ENCODE measurements at places on chromosomes 11 and 22.
A peak's percentile ranks its signal among the peaks of the same experiment; 100 is the strongest.

GRCh38 chr11:112292785-112293407 is 32.2 kb upstream of the PLET1 start:
- DNase-seq: no peak

- DNase-seq: no peak
These were observed 30.6 kb downstream of the SHANK2 start for GRCh38 chr11:71221821-71222220.

DNA sequence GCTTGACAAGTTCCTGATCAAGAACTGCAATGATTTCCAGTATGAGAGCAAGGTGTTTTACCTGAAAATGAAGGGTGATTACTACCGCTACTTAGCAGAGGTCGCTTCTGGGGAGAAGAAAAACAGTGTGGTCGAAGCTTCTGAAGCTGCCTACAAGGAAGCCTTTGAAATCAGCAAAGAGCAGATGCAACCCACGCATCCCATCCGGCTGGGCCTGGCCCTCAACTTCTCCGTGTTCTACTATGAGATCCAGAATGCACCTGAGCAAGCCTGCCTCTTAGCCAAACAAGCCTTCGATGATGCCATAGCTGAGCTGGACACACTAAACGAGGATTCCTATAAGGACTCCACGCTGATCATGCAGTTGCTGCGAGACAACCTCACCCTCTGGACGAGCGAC is 12.0 kb downstream of the YWHAH start:
- no peak for DNase-seq

DNA sequence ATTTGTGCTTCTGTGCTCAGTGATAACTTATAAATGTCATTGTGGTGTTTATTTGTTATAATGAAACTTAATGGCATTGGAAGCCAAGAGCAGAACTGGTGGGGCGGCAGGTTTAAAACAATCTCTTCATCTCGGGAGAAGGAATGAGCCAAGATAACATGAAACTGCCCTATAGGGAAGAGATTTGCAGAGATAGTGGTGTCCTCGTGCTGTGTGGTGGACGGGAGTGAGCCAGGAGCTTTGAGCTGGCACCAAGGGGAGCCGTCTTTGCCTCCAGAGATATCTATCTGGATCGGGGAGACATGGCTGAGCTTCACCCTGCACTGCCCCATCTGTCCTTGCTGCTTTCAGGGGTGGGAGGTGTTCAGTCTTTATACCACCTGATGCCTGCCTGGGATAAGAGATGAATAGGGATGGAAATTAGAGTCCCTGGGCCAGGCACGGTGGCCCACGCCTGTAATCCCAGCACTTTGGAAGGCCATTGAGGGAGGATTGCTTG is 189.6 kb downstream of the ST3GAL4 start:
- DNase-seq: no peak

- DNase-seq: no peak
These were observed 89.2 kb upstream of the NCAM1 start for GRCh38 chr11:112871909-112872500.

GRCh38 chr11:102398297-102398696 is 51.3 kb downstream of the BIRC2 start:
- no peak for DNase-seq

DNA sequence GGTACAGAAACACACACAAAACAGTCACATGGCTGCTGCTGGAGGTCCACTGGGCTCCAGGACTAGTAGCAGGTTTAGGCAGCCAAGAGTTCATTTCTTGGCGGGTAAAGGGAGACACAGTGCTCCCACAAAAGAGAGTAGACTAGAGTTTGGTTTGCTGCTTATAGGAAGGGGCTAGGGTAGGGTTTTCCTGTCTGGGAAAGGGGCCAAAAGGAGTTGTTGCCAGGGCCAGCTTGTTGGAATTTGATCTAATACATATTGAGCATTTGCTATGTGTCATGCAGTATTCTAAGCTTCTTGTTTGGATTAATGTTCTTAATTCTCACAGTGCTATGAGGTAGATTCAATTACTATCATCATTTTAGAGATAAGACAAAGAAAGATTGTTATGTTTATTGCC is 195.1 kb upstream of the PLET1 start:
- DNase-seq: no peak

GRCh38 chr11:7514099-7514591 is 346 bp downstream of the PPFIBP2 start:
- no peak for DNase-seq

- peak; percentile 57 for DNase-seq
These were observed at the start of gene CEND1 for GRCh38 chr11:789943-790342. TSS of gene CEND1 (minus strand) at chr11:790090. CDS start at chr11:788576, 1,514 bp downstream.

DNA sequence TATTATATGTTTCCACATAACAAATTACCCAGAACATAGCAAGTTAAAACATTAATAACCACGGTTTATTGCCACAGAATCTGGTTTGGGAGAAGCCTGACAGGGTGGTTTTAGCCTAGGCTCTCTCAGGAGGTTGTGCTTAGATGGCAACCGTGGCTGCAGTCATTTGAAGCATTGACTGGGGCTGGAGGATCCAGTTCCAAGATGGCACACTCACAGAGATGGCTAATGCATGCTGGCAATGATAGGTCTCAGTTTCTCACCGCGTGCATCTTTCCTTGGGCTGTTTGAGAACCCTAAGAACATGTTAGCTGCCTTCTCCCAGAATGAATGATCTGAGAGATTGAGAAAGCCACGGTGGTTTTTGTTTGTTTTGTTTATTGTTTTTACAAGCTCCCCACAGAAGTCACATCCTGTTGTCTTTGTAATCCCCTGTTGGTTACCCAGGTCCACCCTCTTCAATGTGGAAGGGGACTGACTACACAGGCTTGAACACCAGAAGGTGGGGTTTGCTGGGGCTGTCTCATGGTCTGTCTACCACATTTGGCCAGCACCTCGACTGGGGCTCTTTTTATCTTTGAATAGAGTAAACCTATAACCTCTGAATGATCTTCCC is 36.6 kb upstream of the GRAMD1B start:
- no peak for DNase-seq

DNA sequence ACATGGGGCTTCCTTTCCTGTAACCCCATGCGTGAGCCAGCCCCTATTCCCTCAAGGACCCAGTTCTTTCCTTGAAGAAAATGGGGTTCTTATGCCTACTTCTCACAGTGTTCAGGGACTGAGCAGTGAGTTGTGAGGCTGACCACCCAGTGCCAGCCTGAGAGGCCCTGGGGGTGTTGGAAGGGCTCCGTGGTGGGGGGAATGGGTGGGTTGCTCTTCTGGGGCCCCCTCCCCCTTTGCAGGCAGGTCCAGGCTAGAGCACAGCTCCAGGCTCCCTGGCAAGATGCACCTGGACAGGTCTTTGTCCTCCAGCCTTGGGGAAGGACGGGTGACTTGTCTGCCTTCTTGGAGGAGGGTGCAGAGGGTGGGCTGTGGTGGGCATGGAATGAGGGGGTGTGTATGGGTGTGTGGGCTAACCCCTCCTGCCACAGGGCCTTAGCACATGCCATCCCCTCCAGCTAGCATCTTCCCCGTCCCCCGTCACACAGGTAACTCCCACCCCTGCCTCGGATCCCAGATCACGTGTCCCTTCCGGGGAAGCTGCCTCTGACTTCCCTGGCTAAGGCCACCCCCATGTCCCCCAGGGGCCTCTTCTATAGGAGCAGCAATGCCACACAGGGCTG is 64.6 kb downstream of the MYEOV start:
- DNase-seq: no peak

DNA sequence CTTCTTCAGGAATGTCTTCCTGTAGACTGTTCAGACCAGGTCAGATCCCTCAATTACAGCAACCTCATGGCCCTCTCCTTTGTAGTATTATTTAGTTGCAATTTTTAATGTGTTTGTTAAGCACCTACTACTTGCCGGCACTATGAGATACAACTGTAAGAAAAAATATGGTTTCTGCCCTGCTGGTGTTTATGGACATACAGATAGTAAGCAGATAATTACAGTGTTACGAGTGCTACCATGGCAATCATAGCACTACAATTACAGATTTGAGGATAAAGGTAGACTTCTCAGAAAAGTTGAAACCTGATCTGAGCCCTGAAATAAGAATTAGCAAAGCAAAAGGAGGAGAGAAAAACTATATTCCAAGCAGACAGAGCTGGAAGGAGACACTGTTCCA is 2.8 kb downstream of the LRRC51 start:
- no peak for DNase-seq

GRCh38 chr22:48797731-48798130 is 1029.9 kb downstream of the BRD1 start:
- DNase-seq: no peak

GRCh38 chr11:107337917-107338316 is 119.7 kb downstream of the CWF19L2 start:
- no peak for DNase-seq

- DNase-seq: no peak
These were observed 104.4 kb downstream of the MPPED2 start for GRCh38 chr11:30481796-30482195.

- DNase-seq: no peak
These were observed 40.2 kb downstream of the BIRC2 start for GRCh38 chr11:102387043-102387781.

GRCh38 chr11:47955061-47955755 is 25.2 kb upstream of the PTPRJ start:
- DNase-seq: no peak

- no peak for DNase-seq
These were observed 91.8 kb upstream of the CLDN5 start for GRCh38 chr22:19615867-19616581.

- DNase-seq: no peak
These were observed 46.4 kb downstream of the GUCY1A2 start for GRCh38 chr11:106971864-106972263.

DNA sequence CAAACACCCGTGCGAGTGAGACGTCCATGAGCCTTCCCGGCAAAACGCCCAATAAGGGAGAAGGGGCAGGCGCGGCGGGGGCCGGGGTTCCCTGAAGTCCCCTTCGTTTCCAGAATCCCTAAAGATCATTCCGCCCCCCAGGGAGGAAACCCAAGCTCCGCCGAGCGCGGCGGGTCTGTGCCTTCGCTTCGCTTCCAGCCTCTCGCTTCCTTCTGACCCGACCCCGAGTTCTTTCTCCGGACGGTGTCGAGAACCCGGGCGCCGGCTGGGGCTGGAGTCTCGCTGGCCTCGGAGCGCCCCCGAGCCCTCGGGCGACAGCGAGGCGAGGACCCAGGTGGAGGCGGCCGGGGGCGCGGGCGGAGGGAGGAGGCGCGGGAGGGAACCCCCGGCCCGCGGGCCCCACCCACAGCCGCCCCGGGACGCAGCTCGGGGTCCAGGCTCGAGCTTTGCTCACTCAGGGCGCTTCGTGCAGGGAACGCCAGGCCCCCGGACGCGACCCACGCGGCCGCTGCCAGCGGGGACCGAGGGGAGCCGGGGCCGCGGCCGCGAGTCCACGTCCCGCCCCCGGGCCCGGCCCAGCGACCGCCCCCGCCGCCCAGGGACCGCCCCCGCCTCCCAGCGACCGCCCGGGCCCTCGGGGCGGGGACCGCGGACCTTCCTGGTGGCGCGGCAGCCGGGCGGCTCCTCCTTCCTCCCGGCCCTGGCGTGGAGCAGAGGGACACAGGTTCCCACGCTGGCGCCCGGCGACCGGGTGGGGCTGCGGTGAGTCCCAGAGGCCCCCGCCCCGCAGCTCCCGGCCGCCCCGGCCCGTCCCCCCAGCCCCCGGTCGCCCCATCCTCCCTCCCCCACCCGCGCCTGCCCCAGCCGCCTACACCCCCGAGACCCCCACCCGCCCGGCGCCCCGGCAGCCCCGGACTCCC is at the start of gene PGGHG:
Gene PGGHG, plus strand, starts transcription at position 649 of the 920 bp plus-strand sequence. CDS start 691 bp downstream, outside the sequence.
- peak; percentile 71 for DNase-seq

- no peak for DNase-seq
These were observed 5.3 kb upstream of the CARD18 start for GRCh38 chr11:105144887-105145286.

DNA sequence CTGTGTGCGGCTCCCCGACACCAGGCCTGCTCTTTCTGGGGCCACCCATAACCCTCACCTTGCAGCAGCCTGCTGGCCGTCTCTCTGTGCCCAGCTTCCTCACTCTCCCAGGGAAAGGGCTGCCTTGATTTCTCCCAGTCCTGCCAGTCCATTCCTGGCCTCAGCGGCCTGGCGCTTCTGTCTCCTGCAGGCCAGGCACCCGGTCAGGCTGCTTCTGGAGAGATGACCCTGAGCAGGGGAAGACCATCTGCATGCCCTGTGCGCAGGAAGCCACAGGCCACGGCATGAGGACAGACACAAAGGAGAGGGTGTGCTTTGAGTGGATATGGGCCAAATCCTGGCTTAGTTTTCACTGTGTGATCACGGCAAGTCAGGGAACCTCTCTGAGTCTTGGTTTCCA is 86.2 kb downstream of the TSPAN18 start:
- no peak for DNase-seq

DNA sequence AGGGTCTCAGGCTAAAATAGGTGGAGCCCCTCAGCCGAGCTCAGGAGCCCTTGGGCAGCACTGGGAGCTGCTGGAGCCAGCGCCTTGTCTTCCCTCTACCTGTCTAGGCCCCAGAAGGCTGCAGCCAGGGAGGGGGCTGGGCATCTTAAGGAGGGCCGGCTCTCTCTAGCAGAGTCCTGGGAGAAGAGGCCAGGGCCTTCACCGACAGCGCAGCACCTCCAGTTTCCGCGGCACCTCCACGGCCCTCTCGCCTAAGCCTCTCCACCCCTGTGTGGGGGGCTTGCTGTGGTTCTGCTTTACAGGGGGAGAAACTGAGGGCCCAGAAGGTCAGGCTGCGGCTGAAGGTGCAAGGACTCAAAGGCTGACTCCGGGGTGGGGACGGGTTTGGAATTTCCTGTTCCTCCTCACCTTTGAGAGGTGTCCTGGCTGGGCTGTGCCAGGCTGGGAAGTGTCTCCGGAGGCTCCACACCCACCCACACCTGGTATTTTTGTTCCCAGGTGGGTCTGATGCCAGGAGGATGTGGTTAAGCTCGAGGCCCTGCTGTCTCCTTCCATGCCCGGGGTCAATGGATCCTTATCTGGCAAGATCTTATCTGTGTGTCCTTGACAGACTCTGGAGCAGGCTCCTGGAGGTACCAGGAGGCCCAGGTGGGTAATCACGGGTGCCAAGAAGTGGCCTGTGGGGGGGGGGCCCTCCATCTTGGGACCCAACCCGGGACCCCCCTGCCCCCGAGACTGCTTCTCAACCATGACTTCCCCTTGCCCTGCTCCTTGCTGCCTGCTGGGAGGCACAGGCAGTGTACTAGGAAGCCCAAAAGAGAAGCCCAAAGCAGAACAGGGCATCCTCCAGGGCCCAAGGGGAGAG is 95.3 kb upstream of the FGF3 start:
- peak; percentile 28 for DNase-seq

GRCh38 chr11:108916935-108917334 is 252.1 kb downstream of the DDX10 start:
- no peak for DNase-seq

- DNase-seq: no peak
These were observed 27.2 kb upstream of the RASL10A start for GRCh38 chr22:29342577-29343312.

- DNase-seq: no peak
These were observed 20.1 kb downstream of the SCN4B start for GRCh38 chr11:118132385-118133151.

GRCh38 chr11:103406357-103406756 is 297.1 kb downstream of the DYNC2H1 start:
- no peak for DNase-seq

GRCh38 chr11:20061776-20062175 is 98.5 kb downstream of the DBX1 start:
- DNase-seq: no peak

GRCh38 chr11:132607575-132607974 is 924.7 kb downstream of the OPCML start:
- DNase-seq: no peak

- no peak for DNase-seq
These were observed 56.1 kb upstream of the EIF3M start for GRCh38 chr11:32527261-32528175.

- no peak for DNase-seq
These were observed 749 bp upstream of the BEST1 start for GRCh38 chr11:61949169-61950034.

- no peak for DNase-seq
These were observed at the start of gene INSC for GRCh38 chr11:15114501-15115475. TSS of gene INSC (plus strand) at chr11:15114923. CDS start at chr11:15149175, 34,252 bp downstream.

All from activated CD4-positive, CD25-positive, alpha-beta regulatory T cell treated with anti-CD3 and anti-CD28 coated beads, Interleukin-2, amount 50 U/mL, for 72 hours (primary cell).